Glomerular endothelial cell (primary cell): ENCODE measurements at places on chromosomes 2 and 18. TPM values are rescaled to one million over a fixed set of nuclear protein-coding genes. Genes with fewer than 3 reads are reported as not detected.

DNA sequence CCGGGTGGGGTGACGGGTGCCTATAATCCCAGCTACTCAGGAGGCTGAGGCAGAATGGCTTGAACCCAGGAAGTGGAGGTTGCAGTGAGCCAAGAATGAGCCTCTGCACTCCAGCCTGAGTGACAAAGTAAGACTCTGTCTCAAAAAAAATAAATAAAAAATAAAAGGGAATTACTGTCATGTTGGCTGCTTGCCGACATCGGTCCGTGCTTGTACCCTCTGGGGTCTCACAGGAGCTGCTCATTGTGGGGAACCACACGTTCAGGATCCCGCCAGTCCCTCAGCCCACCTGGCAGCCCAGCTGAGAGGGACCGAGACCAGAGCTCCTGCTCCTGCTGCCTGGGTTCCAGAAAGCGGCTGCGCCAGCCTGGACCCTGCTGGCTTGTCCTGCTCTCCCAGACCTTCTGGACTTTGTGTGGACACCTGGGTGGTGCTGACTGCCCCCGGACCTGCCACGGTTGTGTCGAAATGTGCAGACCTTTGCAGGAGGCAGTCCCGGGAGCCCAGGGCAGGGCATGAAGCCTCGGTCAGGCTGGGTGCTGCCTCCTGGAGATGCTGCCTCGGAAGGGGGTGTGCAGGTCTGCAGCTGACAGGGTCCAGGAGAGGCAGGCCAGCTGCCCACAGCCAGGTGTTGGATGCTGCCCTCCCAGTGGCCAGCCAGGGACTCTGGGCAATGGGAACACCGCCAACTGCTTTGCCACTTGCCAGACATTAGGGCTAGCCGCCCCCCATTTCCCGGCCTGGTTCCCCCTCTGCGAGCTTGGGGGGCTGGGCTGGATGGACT, 16.4 kb downstream of the KLF11 start:
- DNase-seq: no peak

- DNase-seq: no peak
Measured at GRCh38 chr2:160613466-160614153, 120.0 kb upstream of the RBMS1 start.

GRCh38 chr2:235595422-235596010, 101.7 kb downstream of the AGAP1 start:
- peak; percentile 52 for DNase-seq

DNA sequence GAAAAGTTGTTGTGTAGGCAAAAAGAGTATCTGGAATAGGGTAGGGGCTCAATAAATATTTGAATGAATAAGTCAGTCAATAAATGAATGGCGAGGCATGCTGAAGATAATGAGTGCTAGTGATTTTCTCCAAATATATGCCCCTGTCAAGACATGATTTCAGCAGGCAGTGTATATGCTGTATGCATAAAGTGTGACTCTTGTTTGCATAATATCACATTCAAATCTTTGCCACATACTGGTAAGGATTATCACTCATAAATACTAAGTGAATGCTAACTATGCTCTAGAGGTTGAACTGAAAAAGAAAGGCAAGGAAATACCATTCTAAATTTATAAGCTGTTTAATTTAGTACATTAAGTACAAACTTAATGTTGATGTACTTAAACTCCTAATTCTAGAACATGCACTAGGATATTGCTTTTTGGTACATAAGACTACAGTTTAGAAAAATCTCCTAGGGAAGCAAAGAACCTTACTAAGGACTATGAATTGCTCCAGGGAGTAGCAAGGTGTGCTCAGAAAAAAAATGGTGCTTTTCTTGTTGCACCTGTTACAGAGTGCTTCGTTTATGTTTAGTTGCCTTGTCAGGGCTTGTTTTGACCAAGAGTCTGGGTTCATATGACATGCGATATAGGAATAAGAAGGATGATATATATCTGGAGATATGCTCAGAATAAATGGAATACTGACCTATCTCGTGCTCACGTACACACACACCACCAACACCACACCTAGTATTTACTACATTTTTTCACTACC, 224.0 kb upstream of the TANK start:
- DNase-seq: no peak

Gene IL37
- not detected in 2 replicates for total RNA-seq

- DNase-seq: no peak
Measured at GRCh38 chr2:216652566-216652965, 19.3 kb downstream of the IGFBP2 start.

- DNase-seq: no peak
Measured at GRCh38 chr2:95389245-95390119, 13.0 kb upstream of the FAHD2A start.

DNA sequence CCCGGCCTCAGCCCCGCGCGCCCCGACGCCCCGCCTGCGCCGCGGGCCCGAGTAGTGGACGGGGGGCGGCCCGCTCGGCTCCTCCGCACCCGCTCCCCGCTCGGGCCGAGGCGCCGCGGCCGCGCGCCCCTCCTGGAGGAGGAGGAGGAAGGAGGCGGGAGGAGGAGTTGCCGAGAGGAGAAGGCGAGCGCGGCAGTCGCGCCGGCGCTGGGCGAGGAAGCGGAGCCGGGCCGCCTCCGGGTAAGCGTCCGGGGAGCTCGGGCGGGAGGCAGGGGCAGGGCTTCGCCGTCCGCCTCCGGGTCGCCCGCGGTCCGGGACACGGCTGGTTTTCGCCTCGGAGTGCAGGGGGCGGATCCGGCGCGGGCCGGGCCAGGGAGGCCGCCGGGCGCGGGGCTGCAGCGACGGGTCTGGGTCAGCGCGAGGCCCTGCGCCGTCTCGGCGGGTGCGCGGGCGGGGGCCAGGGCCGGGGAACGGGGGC, at the start of gene SOCS6:
SOCS6 (plus strand) TSS at position 195 of the 478 bp plus-strand sequence. CDS start 35,624 bp downstream, outside the sequence.
- no peak for DNase-seq

GRCh38 chr2:84972932-84973331, 2.0 kb downstream of the KCMF1 start:
- DNase-seq: no peak

GRCh38 chr2:174662459-174662858, 64.9 kb upstream of the WIPF1 start:
- no peak for DNase-seq

Gene FTCDNL1
- 1.3 TPM in 1 of 2 replicates, not detected in the other for total RNA-seq

Gene UCN
- 1.4 TPM in 1 of 2 replicates, not detected in the other for total RNA-seq

Gene MRO
- not detected in 2 replicates for total RNA-seq

Gene KIF5C
- 0.58 and 1.6 TPM in 2 replicates for total RNA-seq

GRCh38 chr2:71552861-71553301, 99.5 kb downstream of the DYSF start:
- DNase-seq: no peak

Gene MARCHF4
- total RNA-seq: 29.5 and 33.3 TPM in 2 replicates

Gene SCN7A
- total RNA-seq: not detected in 2 replicates

DNA sequence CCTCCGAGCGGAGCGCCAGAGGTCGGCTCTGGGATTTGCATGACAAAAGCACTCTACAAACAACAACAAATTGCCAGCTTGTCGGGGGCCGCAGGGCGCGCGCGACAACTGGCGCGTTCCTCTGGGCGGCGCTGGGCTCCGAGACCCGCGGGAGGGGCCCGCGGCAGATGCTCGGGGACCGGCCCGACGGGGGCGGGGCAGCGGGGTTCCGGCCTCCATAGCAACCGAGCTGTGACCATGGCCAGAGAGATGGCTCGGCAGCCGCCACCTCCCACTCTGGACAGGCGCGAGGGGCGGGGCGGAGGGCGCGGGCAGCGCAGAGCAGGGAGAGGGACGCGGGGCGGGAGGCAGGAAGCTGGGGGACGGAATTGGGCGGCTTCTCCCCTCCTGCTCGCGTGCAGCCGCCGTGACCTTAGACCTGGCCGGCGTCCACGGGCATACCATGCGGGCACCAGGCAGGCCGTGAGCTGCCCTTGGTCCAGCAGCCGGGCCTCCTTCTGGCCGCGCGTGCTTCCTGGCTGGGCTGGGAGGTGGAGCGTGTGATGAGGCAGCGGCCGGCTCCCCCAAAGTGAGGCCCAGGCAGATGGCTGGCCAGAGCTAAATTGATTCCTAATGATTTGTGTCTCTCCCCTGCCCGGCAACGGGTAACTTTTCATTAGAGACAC, 171.5 kb downstream of the CELF4 start:
- DNase-seq: no peak

- DNase-seq: no peak
Measured at GRCh38 chr2:206245265-206245672, 29.2 kb upstream of the ZDBF2 start.

GRCh38 chr2:8893978-8894820, 56.8 kb upstream of the KIDINS220 start:
- DNase-seq: no peak

Gene PJVK
- total RNA-seq: 0.15 and 3.4 TPM in 2 replicates

DNA sequence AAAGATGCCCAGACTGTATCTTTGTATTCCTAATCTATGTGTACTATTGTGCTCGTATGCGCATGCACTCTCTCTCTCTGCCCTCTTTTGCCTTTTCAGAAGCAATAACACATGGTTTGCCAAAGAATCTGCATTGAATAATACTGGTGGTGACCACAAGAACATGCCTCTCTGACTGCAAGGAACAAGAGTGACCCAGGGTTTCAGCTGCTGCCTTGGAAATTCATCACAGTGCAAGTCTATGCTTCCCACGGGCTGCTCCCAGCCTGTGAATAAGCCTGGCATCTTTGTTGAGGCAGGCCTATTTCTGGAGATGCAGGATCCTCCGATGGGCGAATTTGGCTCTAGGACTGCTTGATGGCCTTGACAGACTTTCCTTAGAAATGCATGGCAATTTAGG, 689.4 kb upstream of the FANCL start:
- no peak for DNase-seq

DNA sequence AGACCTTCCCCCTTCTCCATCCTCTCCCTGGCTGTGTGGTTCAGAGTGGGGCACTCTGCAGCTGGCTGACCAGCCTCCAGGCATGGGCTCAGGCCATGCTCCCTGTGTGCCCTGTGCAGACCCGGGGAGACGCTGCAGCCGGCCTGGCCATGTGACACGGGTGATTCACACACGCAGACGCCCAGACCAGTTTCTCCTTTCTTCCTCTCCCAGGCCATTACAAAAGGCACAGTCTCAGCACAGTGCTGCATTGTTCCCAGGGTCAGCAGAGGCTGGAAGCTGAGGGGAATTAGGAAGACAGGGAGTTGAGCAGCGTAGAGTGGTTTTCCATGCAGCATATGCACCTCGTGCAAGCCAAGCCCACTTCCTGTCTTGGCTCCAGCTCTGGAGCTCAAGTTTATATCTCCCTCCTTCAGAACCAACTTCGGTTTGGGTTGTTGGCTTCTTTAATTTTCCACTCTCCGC, 288.5 kb downstream of the TNS1 start:
- DNase-seq: no peak

DNA sequence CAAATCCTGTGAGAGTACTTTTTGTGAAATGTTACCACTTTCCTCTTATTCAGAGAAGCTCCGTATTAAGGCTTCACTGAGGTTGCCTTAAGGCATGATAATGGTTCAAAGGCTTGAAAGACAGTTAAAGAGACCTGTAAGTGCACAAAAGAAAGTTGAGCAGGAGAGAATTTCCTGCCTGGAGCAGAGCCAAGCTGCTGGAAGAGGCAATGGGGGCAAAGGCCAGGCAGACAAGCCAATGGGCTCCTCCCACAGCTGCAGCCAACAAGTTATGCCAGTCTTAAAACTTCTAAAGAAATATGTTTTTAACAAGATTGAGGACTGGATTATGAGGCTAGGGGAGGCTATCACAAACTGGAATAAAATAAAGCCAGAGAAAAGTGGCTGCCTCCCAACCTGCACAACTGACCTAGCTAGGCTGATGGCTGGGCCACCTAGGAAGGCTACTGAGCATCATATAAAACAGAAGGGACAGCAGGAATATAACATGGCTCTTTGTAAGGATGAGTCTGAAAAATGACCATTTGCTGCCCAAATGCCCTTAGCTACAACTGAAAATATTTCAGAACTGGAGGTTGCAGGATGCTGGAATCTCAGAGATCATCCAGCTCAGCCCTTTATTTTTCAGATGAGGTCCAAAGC, 2.1 kb downstream of the IL1B start:
- no peak for DNase-seq

Gene THSD7B
- total RNA-seq: not detected in 2 replicates

DNA sequence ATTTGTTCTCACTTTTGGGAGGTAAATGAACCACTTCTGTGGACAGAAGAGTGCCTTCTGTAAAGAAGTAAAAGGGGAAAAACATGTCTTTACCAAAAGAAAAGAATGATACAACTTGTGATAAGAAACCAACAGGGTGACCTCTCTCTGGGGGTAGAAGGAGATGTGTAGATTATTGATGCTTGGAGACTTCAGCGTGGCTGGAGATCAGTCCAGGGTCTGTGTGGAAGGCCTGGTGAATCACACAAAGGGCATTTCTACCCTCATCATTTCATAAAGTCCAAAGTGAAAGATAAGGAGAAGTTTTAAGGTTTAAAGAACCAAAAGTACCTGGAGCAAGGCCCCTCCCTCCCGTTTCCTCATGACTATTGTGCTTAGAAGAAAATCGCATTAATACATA, 142.5 kb downstream of the NCK2 start:
- DNase-seq: no peak

DNA sequence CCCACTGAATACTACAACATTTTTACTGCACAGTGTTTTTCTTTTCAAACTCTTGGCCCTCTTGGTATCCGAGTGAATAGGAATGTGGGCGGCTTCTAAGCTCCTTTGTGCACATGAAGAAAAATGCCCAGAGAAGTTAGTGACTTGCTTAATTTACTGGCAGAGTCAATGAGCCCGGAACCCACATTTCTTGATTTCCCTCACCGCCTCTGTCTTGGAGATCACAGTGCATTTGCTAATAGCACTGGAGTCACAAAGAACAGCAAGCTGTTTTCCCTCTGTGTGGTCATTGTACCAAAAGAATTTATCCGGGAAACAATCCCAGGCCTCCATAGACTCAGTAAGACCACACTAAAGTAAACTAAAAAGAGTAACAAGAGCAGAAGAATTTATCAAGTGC, 18.9 kb downstream of the STON1 start:
- DNase-seq: no peak

Gene KIAA2012
- not detected in 2 replicates for total RNA-seq

Gene CMPK2
- total RNA-seq: 6.2 and 36.6 TPM in 2 replicates
